Mammary epithelial cell (primary cell): ENCODE measurements at places on chromosomes 12 and 14.

GRCh38 chr12:32809846-32810245 lies 54.1 kb upstream of the YARS2 start:
- no peak for DNase-seq

- no peak for DNase-seq
Observed at GRCh38 chr12:113831476-113831875, 134.6 kb downstream of the RBM19 start.

DNA sequence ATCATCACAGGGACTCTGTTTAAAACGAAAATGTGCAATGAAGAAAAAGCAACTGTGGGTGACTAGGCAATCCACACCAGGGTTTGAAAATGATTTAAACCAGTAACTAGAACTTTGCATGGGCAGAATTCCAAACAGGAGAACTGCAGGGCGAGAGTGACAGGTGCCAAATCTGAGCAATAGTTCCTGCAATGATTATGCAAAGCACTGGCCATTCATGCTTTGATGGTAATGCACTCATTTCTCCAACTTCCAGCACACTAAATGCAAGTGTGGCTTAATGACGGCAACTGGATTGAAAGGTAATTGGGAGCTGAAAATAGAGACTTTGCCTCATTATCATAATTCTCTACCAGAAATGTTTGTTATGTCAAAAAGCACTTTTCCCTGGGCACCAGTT lies 140.5 kb upstream of the TMCC3 start:
- DNase-seq: no peak

GRCh38 chr12:116559162-116559935 lies at the start of gene MAP1LC3B2:
TSS of gene MAP1LC3B2 (plus strand) at chr12:116559381. CDS start at chr12:116575943, 16,562 bp downstream.
- DNase-seq: peak; percentile 99

DNA sequence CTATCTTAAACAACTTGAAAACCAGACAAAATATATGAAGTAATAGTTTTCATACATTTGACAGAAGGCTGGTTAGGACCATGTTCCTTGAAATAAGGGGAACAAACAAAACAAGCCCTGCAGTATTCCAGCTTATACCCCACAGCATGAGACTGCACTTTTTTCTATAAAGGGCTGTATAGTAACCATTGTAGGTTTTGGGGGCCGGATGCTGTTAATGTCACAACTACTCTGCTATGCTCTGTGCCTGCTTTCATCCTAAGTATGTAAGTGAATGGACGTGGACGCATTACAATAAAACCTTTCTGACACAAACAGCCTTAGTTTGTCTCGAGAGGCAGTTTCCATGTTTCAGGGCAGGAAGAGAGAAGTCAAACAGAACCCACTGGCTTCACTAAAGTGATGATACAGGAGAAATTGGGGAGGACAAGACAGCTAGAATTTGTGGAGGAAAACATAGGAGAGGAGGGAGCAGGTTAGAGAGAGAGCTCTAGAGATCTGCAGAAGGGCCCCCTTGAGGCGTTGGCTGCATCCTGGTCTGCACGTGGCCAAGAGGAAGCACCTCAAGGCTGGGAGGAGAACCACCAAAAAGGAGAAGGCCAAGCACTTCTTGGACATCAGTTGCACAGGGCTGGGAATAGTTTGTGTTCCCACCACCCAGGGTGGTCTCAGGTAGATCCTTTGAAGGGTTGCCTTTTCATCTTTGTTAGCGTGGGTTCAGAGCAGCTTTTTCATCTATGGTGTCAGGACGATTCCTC lies 63.7 kb downstream of the TRAF3 start:
- no peak for DNase-seq

GRCh38 chr12:104519190-104520019 lies 62.7 kb downstream of the CHST11 start:
- no peak for DNase-seq

DNA sequence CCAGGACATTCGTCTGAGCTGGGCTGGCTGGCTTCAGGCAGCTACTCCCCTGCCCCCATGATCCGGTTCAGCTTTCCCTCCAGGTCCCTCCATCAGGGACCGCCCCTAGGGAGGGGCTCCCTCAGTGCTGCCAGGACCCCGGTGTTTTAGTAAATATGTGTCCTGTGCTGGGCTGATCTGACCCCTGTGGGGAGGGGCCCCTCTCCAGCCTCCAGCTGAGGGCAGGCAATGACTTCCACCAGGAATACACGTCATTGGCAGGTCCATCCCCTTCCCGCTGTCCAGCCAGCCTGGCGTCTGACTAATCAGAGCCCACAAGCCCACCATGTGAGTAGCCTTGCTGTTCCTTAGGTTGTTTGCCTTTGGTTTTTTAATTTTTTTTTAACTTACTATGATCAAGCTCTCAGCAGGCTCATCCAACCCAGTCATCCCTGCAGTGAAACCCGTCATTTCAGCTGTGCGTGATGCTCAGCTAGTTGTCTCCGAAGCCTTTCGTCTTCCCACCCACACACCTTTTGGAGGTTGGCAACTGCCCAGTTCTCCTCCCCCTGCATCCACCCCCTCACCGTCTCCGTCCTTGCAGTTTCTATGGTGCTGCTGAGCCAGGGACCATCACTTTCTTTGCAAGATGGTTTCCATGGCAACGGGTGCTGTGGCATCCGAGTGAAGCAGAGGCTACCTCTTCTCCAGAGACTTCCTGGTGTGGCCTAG lies 16.0 kb upstream of the SERPINA4 start:
- DNase-seq: no peak

- peak; percentile 3 for DNase-seq
Observed at GRCh38 chr14:44778604-44779003, 183.1 kb downstream of the KLHL28 start.

- DNase-seq: no peak
Observed at GRCh38 chr14:57266065-57266464, 2.6 kb downstream of the EXOC5 start.
